Effector memory CD8-positive, alpha-beta T cell (primary cell): ENCODE measurements at places on chromosomes 13 and 19.

DNA sequence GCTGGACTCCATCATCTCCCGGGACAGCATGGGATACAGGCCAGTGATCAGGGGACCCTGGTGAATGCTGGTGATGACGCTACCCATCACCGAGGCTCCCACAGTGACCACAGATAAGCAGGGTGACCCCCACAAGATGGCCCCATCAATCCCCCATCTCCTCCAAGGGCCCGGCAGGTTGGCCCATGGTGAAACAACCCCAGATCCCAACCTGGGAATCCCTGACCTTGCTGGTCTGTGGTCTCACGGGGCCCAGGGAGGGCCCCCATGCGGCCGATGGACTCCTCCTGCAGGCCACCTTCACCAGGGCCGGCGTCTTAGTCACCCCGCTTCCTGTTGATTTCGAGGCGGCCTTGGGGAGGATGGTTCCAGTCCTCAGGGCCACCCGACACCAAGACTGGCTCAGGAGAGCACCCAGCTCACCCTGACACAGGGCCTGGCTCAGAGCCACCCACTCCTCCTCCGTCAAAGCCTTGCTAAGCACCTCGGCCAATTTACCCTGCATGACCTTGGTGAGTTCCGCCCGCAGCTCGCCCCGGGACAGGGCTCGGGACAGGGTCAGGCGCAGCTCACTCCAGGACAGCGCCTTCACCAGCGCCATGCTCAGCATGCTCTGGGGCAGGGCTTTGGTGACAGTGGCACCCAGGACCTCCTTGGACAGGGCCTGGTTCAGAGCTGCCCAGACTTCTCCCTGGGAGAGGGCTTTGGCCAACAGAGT lies 10.0 kb downstream of the IQCN start:
- DNase-seq, result no peak

- no peak for DNase-seq
Measured at GRCh38 chr13:46339035-46339666, 47.9 kb downstream of the RUBCNL start.

DNA sequence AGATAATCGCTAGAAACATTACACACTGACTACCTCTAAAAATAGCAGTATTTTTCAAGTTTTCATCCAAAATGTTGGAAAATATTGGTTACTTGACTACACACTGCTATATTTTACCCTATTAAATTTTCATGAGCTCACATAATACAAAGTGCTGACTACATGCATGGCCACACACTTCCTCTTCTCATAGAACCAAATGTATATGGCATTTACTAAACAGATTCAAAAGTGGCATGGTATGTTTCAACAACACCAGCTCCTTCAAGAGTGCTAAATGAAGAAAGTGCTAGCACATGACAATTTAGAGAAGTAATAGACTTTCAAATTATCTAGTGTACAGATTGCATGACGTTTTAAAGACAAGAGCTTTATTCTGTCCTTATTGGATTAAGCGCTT lies 780.4 kb upstream of the SLITRK6 start:
- DNase-seq, result no peak

DNA sequence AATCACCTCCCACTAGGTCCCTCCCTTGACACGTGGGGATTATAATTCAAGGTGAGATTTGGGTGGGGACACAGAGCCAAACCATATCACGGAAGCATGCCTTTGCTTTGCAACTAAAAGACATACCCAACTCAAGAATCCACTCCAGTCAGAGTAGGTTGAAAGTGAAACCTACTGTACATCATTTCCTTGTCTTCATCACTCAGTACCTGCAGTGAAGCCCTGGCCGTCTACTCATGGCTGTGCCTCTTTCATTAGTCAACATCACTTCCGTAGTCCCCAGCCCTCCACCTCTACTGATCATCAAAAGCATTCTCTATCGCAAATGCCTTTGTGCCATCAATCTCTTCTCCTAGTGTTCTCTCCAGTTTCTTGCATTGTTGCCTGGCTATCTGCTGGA lies 343.1 kb upstream of the ARGLU1 start:
- no peak for DNase-seq

DNA sequence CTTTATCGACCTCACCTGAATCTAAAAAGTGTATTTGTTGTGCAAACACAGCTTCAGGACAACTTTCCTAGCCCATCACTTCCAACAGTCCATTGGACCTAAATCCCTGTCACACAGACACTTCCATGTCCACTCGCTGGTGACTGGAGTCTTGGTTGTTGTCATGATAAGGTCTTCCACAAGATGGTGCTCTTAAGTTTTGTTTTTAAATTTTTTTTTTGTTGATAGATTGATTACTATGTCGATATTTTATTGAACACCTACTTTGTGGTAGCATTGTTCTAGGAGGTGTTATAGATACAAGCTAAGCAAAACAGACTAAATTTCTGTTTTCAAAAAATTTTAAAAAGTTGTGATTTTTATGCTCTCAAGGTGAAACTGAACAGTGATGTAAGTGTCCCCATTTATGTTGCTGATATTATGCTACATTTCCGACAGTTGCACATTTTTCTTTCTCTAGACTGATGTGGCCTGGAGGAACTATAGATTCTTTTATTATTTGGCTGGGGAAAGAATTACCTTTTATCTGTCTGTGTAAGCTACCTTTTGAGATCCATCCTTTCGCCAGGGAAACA lies 8.1 kb upstream of the ERICH6B start:
- DNase-seq, result no peak

DNA sequence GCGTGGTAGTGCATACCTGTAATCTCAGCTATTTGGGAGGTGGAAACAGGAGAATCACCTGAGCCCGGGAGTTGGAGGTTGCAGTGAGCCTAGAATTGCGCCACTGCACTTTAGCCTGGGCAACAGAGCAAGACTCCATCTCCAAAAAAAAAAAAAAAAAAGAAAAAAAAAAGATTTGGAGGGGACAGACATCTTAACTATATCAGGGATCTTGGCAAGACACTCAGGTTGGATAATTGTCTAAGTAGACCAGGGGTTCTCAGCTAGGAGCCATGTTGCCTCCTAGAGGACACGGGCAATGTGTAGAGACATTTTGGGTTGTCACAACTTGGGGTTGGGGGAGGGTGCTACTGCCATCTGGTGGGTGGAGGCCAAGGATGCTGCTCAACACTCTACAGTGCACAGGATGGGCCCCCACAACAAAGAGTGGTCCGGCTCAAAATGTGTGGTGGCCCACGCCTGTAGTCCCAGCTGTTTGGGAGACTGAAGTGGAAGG lies 1.9 kb upstream of the ZNF580 start:
- DNase-seq, result peak; percentile 62

DNA sequence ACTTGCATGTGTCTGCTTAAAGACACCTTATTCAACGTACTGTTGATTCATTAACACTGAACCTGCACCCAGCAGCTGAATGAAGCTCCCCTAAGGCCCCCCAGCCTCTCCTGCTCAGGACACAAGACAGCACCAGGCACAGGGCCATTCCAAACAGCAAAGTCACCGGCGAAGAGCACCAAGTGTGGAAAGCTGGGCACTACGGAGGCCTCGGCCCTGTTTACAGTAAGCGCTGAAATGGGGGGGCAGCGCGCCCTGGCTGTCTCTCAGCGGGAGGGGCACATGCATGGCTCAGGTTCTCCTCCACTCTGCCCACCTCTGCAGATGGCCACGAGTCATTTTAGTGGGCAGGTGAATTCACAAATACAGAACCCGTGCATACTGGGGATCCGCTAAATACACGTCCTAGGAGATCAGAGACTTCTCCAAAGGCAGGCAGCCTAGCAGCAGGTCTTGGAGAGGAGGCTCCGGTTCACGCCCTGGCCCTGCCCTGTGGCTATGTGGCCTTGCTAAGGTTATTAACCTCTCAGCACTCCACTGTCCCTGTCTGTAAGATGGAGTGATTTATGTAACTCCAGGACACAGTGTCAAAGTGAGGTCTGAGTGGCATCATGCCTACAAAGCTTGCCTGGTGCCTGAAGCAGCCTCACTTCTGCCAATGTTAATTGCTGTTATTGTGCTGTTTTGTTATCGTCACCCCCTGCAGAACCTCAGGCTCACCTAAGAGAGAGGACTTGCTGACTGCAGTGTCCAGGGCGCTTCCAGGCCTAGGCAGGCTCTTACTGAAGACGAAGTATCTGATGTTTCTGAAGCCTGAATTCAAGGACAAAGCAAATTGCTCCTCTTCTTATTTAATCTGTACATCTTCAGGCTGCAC lies 207.4 kb upstream of the SOX1 start:
- DNase-seq, result no peak

DNA sequence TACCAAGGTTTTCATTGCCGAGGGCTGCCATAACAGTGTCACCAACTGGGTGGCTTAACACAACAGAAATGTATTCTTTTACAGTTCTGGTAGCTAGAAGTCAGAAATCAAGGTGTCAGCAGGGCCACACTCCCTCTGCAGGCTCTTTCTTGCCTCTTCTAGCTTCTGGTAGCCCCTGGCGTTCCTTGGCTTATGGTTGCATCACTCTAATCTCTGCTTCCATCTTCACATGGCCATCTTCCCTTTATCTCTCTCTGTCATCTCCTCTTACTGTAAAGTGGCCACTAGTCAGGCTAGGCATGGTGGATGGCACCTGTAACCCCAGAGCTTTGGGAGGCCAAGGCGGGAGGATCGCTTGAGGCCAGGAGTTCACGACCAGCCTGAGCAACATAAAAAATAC lies 38.0 kb upstream of the MRI1 start:
- no peak for DNase-seq
